ENCODE measurements at places on chromosomes 11 and 22.

DNA sequence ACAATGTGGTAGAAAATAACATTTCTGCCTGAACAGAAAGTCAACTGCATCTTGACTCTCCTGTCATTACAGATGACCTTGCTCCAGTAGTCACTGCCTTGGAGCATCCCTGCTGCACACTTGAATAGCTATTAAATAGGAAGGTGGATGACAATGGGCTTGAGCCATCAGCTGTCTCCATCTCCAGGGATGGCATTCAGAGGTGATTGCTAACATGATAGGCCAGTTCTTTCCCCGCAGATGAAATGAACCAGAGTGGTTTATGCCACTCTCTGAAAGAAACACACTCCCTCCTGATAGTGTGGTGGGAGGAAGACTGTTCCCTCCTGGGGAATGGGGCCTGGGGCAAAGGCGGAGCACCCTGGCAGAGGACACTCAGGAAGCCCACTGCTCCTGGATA lies 57.1 kb upstream of the OLFML1 start:
- no peak for DNase-seq

DNA sequence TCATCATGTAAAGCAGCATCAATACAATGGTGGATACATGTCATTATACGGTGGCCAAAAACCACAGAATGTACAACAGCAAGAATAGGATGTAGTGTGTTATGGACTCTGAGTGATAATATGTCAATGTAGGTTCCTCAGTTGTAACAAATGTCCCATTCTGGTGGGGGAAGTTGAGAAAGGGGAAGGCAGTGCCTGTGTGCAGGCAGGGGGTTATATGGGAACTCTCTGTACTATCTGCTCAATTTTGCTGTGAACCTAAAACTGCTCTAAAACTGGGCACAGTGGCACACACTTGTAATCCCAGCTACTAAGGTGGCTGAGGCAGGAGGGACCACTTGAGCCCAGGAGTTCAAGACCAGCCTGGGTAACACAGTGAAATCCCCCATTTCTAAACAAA lies 5.9 kb downstream of the CHKA start:
- no peak for DNase-seq

GRCh38 chr11:34155057-34155756 lies 49.8 kb downstream of the NAT10 start:
- DNase-seq: no peak

DNA sequence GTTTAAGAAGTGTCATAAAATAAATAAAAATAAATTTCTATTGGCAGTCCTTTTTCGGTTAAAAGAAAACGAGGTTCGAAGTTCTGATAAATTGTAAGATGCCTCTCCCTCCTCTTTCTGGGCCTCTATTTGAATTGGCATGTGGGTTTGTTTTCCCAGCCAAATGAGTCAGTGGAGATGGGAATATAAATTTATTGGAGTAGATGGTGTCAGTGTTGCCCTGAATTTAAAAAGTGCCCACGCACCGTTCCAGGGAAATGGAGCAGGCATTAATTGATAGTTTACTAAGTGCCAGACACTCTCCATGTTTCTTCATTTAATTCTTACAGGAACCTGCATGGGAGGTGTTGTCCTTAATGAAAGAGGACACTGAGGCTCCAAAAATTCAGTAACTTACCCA lies 119.2 kb downstream of the FEZ1 start:
- DNase-seq: no peak

DNA sequence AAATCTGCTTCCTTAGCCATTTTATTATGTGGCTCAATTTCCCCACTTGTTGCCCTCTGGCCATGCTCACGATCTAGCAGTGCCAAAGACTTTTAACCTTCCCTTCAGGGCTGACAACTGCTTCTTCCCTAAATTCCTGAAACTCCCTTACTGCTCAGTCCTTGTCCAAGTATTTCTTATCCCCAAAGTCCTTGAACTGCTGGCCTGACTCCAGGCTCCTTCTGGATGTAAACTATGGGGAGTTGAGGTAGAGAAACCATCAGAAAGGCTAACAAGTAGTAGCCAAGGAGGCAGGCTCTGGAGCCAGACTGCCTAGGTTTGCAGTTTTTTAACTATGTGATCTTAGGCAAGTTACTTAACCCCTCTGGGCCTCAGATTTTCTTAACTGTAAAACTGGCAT lies 258.7 kb upstream of the CCDC90B start:
- no peak for DNase-seq

- no peak for DNase-seq
These were observed 33.4 kb downstream of the SIK2 start for GRCh38 chr11:111635706-111636045.

DNA sequence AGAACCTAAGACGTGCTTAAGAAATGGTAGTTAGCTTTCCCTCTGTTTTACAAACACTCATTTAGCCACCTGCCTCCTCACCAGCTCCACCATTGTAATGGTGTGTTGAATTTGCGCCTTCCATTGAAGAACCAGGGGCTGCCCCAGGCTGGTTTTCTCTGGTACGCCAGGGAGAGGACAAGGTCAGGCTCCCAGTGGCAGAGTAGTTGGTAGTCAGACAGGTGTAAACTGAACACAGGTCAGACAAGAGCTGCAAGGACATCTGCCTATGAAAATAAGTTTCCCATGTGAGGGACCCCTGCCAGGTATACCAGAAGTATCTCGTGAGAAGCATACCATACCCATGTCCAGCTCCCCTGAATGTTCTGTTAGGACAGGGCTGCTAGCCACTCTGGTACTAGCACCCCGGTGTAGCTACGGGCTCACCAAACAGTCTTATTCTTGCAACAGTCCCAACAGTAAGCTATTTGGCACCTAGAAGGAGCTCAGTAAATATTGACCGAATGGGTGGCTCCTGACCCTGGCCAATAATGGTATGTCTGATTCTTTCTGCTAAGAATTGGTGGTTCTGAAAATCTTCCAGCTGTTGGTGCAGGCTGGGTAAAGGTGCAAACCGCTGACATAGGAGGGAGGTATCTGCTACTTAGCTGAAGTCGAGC lies 359.0 kb downstream of the LARGE1 start:
- no peak for DNase-seq

- DNase-seq: peak; percentile 31
These were observed 2.0 kb upstream of the LMO2 start for GRCh38 chr11:33893711-33894397.

- DNase-seq: no peak
These were observed 21.8 kb downstream of the CACNA1I start for GRCh38 chr22:39592081-39593065.

DNA sequence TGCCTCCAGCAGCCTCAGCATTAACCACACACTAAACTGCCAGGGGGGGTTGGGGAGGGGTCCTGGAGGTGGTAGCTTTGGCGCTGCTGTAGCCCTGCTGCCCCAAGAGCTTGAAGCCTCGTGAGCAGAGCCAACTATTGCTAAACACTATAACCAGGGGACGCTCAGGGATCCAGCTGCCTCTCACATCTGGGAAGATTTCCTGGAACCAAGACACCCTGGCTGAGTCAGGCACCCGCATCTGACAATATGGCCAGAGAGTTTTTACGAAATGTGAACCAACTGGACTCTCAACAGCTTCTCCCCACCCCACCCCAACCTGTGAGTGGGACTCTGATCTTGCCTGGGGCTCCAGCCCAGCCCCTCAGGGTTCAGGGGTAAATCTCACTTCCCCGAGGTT lies 14.3 kb downstream of the C1QTNF6 start:
- DNase-seq: no peak

DNA sequence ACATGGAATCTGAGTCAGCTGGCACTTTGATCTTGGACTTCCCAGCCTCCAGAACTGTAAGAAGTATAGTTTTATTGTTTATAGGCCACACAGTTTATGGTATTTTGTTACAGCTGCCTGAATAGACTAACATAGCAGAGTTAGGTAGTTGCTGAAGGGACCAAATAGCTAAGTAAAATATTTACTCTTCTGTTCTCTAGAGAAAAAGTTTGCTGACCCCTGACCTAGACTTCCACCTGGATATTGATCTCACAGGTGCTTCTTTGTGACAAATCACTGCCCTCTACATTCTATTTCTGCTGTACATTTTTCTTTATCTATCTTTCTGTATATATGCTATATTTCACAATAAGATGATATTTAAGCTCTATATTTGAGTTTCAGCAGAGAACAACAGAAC lies 212.5 kb downstream of the CSNK2A3 start:
- no peak for DNase-seq

DNA sequence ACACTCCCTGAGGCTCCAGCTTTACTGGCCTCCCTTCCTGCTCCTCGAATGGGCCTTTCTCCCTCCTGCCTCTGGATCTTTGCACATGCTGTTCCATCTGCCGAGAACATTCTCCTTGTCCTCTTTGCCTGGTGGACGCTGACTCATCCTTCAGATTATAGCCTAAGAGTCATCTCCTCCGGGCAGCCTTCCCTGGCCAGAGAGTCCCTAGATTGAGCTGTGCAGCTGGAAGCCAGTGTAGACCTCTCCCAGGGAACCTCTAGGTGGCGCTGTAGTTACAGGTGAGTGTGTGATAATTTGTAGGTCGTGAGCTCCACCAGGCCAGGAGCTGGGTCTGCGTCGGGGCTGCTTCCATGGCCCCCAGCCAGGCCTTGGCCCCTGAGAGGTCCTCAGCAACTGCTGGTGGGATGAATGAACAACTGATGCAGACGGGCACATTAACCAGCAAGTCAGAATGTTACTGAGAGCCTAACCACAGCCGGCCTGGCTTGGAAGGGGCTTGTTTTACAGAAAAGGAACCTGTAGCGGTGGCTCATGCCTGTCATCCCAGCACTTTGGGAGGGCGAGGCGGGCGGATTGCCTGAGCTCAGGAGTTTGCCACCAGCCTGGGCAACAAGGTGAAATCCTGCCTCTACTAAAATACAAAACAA lies 8.7 kb downstream of the PNPLA5 start:
- no peak for DNase-seq

DNA sequence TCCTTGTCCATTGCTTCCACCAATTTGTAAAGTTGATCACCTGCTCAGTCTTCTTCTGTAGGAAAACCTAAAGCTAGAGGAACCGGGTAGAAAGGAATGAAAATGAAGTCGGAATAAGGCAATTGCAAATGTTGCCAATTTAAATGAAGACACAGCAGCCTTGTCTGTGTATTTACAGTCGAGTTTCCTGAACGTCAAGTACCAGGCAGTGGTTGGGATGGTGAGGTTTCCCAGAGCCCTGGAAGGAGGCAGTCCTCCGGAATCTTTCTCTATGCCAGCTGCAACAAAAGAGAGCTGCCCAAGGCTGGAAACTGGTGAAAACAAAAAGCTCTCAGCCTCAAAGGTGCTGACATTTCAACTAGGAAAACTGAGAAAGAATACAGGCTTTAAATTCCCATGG lies 17.7 kb downstream of the MAJIN start:
- no peak for DNase-seq

- no peak for DNase-seq
These were observed 144.9 kb downstream of the MAML2 start for GRCh38 chr11:96197801-96198701.

DNA sequence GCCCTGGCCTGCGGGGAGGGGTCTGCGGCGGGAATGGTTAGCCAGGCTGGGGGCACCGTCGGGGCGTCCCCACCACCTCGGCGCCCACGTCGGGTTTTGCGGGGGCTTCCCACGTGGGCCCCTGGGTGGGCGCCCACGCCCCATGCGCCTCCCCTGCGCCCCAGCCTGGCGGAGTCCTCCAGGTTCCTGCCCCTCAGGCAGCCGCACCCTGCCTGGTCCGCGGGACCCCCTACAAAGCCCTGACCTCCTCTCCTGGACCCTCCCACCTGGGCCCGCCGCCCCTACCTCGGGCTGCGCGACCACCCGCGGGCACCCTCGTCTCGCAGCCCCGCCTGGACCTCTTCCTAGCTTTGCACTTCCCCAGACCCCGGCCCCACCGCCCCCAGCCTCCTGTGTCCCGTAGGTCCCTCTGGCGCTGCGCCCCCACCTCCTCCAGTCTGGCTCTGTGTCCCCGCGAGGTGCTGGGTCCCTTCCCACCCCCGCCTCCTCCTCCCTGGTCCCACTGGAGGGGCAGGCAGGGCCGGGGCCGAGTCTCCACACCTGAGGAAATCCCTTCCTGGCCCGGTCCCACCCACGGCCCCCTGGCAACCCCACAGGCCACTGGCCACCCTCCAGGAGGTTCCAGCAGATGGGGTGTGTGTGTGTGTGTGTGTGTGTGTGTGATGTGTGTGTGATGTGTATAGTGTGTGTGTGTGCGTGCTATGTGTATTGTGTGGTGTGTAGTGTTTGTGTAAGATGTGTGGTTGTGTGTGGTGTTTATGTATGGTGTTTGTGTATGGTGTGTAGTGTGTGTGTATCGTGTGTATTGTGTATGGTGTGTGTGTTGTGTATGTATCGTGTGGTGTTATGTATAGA lies 11.8 kb downstream of the PIM3 start:
- no peak for DNase-seq

DNA sequence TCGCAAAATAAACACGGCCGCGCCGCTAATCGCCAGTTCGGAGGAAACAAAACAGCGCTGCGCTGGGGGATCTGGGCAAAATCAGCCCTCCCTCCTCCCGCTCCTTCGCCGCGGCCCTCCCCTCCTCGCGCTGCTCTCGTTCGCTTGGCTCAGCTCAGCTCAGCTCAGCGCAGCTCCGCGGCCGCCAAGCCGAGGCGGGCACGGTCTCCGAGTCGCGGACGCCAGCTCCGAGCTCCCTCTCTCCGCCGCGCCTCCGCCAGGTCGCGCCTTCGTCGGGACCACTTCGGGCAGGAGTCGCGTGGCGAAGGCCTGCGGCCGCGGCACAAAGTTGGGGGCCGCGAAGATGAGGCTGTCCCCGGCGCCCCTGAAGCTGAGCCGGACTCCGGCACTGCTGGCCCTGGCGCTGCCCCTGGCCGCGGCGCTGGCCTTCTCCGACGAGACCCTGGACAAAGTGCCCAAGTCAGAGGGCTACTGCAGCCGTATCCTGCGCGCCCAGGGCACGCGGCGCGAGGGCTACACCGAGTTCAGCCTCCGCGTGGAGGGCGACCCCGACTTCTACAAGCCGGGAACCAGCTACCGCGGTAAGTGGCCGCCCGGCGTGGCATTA lies at the start of gene SPON1:
TSS of gene SPON1 (plus strand) at position 162 of the 607 bp plus-strand sequence. CDS start at position 344, 182 bp downstream.
- no peak for DNase-seq

DNA sequence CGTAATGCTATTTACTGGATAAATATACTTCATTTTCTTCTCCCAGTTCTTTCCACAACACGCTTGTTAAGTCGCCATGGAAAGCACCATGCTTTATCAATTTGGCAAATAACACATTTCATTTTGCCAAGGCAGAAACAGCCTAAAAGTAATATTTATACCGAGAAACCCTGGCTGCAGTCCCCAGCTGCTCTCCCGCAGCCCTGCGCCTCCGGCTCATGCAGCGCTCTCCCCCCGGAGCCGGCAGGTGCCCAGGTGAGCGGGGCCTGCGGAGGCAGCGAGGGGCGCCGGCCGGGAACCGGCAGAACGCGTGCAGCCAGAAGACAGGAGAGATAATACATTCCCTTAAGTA lies 681 bp upstream of the ARHGEF12 start:
- no peak for DNase-seq

GRCh38 chr11:117678658-117679406 lies 118.2 kb downstream of the DSCAML1 start:
- DNase-seq: no peak
